ENCODE measurements at places on chromosomes 3 and 15. TPM values are rescaled to one million over a fixed set of nuclear protein-coding genes. Genes with fewer than 3 reads are reported as not detected.

- DNase-seq = no peak
Observed at GRCh38 chr3:53835257-53835656, 11.0 kb downstream of the CHDH start.

DNA sequence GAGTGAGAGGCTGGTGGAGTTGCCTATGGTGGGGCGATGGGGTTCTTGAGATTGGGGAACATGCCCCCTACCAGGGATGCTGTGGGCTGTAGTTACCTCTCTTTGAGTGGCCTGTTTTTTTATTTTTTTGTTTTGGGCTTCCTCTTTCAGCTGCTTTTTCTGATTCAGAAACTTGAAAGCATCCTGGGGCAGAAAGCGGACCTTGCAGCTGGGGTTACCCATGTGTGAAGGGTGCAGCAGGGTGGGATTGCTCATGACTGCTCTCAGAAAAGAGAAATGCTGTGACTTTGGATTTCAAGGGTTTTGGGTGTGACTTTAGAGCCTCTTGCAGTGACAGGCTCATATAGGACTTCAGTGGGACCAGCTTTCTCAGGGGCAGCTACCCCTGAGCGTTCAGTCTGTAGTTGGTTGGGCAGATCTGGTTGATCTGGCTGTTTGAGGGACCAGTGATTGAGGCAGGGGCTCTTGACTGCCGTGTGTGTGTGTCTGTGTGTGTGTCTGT is 1.8 kb downstream of the LIMD1 start:
- no peak for DNase-seq

- DNase-seq = no peak
Observed at GRCh38 chr15:58247855-58248842, 110.0 kb downstream of the AQP9 start.

DNA sequence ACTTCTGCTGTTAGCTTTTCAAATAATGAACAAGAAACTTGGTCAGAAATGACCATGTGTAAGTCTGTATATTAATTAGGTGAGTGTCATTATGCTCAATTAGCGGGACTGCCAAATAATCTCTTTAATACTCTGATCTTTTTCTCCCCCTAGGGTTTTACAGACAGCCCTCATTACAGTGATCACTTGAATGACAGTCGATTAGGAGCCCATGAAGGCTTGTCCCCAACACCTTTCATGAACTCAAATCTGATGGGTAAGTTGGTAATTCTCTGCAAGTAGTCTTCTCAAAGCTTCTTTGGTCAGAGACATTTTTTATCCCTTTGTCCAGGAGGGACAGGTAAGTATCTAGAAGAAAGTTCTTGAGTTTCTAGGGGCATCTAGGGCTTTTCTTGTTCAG is 173.2 kb downstream of the TCF12 start:
- DNase-seq = no peak

GRCh38 chr3:185549122-185549521 is 3.3 kb downstream of the LIPH start:
- no peak for DNase-seq

DNA sequence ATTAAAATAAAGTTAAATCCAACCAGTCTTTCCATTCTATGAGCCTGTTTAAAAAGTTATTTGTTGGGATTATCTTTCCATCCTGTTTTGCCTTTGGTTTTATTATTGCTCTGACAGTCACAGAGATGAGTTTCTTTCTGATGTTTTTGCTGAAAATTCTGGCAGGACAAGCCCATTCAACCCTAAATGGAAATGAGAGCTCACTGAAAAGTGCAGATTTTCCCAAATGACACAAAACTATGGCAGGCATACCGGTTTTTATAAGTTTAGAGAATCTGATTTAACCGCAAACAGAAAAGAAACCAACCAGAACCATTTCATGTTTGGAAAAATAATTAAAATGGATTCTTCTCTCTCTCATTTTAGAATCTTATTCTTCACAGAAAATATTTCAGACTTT is 238.1 kb upstream of the SGO1 start:
- no peak for DNase-seq

- no peak for DNase-seq
Observed at GRCh38 chr3:93910097-93910496, 63.6 kb downstream of the PROS1 start.

- DNase-seq = no peak
Observed at GRCh38 chr3:88151358-88151757, 1.6 kb downstream of the C3orf38 start.

Gene FBXW12
- total RNA-seq = 0.32 TPM

Gene MYO5C
- total RNA-seq = 11.6 TPM

Gene CACNA2D2
- 1.4 TPM for total RNA-seq
